Activated CD4-positive, alpha-beta T cell treated with anti-CD3 and anti-CD28 coated beads, Interleukin-2, amount 50 U/mL, for 24 hours (primary cell): ENCODE measurements at places on chromosomes 12 and 14.

DNA sequence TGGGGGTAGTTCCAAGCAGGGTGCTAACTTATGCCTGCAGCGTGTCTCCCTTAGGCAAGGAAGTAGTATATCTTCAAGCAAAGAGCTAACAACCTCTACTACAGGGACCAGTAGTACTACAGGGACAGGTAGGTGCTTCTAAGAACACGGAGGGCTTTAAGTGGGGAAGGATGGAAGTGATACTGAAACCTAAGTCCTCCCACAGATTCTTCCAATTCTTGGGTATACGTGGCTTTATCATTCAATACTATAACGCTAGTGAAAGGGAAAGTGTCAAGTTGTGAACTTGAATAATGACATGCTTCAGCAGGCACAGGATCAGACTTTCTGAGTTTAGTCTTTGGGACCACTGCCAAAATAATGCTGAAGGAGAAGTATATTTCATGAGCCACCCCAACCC is 241.7 kb downstream of the CEP128 start:
- no peak for DNase-seq

DNA sequence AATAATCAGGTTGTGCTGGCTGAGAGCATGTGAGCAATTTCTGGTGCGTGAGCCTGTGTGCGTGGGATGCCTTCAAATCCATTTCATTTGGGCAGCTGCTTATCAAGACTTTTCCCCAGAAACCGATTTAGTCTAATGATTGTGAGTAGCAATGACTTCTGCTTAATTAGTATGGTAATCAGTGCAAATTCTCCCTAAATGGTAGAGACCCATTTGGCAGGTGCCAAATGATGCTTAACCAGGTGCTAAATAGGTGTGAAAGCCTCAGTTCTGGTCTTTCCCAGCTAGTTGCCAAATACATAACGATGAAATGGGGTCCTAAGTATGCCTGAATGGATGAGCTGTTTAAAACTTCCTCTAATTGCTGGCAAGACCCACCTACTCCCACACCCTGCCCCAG is 248.4 kb upstream of the CCDC196 start:
- DNase-seq = no peak

DNA sequence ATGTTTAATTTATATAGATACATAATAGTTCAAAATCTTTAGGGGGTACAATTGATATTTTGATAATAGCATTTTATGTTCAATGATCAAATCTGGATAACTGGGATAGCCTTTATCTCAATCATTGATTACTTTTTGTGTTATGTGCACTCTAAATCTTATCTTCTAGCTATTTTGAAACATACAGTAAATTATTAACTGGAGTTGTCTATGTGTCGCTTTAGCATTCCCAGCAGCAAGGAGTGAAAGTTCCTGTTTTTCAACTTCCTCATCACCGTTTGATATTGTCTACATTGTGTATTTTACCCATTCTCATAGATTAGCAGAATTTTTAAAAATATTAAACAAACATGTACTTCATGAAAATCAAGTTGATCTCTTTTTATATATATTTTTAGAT is 1207.4 kb downstream of the TMEM121 start:
- DNase-seq = no peak

- DNase-seq = no peak
Measured at GRCh38 chr12:95258803-95259202, 41.2 kb downstream of the VEZT start.

DNA sequence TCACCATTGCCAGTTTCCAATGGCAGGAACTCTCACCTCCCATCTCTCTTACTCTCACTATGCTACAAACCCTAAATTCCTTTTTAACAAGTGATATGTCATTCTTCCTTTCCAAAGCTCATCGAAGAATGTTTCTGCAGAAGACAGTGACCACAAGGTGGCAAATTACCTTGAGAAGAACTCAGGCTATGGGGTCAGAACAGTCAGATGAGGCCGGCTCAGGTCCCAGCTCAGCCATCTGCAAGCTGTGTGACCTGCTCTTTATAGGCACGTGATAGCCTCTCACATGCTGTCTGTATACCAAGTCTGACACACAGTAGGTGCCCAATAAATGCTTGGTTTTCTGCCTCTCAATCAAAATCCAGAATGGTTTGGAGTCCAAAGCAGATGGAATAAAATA is 80.7 kb downstream of the FOXN3 start:
- no peak for DNase-seq

- no peak for DNase-seq
Measured at GRCh38 chr14:61705017-61705416, 9.7 kb downstream of the HIF1A start.

GRCh38 chr12:65494537-65494936 is 216.1 kb downstream of the MSRB3 start:
- no peak for DNase-seq

GRCh38 chr12:10557766-10558165 is 52.1 kb downstream of the EIF2S3B start:
- DNase-seq = no peak

DNA sequence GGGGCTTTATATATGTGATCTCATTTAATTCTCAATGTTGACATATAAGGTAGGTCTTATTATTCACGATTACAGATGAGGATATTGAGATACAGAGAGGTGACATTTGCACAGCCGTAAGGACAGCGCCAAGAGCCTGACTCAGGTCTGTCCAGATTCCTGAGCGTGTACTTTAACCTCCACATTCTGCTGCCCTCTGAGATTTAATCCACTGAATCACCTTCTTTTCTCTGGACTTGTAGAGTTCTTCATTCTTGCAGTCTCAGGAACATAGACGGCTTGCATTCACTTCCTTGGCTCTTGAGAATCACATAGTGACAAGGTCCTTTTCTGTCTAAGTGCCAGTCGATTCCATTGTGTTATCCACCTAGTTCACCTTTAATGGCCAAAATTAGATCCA is 141.0 kb upstream of the ARHGAP5 start:
- no peak for DNase-seq

DNA sequence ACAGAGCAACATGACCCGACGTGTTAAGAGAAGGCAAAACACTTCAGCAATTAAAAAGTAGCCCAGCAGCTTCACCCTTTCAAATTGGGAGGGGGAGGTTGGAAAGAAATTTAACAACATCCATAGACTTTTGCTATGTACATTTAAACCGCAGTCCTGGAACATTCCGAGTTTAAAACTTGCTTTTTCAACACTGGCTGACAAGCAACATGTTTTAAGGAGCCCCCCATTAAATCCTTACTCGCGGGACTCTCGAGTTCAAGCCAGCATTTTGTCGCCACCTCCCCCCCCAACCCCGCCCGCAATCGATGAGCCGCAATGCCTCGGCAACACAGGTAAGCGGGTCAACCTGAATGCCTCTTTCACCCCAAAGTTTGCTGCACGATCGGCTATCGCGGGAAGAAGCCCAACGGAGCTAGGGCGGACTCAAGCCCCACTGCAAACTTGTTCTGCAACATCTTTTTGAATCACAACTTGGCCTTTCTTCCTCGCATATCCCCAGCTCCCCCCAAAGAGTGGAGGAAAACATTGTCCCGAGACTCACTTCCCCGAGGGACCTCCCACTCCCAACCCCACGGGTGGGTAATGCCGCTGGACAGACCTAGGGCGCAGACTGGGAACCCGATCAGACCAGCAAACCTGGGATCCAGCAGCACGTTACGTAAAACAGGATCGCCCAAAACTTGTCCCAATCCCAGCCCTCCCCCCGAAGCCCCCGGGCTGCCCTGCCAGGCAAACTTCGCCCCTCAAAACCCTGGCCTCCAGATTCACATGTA is 777 bp downstream of the ZFP36L1 start:
- DNase-seq = no peak

DNA sequence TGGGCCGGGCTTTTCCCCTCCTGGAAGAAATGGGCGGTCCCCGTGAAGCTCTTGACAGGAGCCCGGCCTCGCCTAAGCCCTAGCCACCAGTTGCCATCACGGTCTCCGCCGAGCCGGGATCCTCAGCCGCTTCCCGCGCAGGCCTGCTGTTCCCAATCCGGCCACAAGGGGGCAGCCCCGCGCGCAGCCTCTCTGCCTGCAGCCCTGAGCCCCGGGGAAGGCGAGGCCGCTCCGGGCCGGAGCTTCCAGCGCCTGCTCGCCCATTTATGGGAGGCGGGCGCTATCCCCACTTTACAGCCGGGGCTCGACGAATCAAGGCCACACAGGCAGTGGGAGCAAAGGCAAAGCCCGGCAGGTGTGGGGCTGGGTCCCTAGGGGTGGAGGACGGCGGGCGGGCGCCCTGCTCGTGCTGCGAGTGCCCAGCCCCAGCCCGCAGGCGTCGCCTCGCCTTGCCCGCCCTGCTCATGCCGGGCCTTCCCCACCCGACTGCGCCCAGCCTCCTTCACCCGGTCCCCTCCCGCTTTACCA is 61.5 kb downstream of the LGMN start:
- DNase-seq = no peak

GRCh38 chr14:37550511-37550910 is 44.5 kb downstream of the FOXA1 start:
- DNase-seq = no peak

DNA sequence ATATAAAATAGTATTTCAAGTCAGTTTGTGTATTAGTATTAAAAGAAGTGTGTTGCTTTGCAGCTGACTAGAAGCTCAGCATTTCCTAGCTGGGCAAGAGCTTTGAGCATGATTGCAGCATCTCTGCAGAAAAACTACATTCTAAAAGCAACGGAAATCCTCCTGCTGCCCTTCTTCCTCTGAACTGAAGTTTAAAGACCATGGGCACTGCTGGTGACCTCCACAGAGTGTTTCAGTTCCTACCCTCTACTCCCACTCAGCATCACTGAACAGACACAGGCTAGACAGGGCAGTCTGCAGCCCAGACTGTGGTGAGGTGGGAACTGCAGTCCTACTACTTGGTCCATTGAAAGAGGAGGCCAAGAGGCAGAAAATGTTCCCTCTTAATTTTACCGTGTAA is 59.0 kb downstream of the FAR2 start:
- no peak for DNase-seq

DNA sequence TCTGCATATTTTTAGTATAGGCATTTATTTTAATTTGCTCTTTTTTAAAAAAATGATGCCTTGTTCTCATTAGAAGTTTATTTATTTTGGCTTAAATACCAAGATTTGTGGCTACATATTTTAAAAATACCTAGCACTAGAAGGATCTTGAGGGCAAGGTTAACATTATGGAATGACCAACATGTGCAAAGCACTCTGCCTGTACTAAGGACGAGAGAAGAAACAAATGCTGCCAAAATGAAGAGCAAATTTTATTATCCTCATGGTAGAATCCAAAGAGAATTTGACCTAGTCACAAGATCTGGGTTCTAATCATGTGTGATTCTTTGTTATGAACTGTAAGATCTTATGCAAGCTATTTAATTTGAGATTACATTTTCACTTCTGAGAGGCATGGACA is 2.8 kb downstream of the CAND1 start:
- DNase-seq = no peak

DNA sequence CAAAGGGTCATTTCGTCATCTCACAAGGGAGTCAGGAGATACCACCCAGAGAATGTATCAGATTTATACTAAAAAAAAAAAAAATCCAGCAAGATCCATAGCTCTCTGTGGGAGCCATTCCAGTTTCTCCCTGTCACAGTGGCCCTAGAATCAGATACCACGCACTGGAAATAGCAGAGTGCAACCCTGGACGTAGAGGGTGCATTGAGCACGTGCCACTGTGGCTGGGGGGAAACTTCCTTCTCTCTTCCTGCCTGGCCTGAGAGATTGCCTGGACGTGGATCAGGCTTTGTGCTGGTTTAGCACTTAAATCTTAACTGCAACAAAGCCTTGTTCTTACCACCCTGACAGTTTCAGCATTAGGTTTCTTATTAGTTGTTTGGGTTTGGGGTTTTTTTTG is 124.3 kb downstream of the FBXL14 start:
- no peak for DNase-seq

DNA sequence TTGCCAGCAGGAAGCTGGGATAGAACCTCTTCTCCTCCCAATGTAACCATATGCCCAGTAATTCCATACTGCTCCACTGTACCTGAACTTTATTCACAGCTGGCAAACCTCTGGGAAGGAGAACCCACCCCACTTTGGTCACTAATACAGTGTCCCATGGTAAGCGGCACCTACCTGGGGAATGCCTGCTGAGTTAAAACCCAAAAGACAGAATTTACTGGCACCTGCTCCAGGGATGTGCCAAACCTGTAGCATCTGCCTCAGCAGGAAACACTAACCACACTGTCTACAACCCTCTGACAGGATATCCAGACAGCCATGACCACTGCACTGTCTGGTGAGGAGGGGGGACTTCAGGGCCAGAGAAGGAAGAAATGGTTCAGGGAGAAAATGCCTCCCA is 26.6 kb downstream of the DDX24 start:
- DNase-seq = no peak

- no peak for DNase-seq
Measured at GRCh38 chr14:22320362-22320750, 268.7 kb downstream of the DAD1 start.

- DNase-seq = no peak
Measured at GRCh38 chr14:23935158-23935557, 18.4 kb upstream of the DHRS4 start.

DNA sequence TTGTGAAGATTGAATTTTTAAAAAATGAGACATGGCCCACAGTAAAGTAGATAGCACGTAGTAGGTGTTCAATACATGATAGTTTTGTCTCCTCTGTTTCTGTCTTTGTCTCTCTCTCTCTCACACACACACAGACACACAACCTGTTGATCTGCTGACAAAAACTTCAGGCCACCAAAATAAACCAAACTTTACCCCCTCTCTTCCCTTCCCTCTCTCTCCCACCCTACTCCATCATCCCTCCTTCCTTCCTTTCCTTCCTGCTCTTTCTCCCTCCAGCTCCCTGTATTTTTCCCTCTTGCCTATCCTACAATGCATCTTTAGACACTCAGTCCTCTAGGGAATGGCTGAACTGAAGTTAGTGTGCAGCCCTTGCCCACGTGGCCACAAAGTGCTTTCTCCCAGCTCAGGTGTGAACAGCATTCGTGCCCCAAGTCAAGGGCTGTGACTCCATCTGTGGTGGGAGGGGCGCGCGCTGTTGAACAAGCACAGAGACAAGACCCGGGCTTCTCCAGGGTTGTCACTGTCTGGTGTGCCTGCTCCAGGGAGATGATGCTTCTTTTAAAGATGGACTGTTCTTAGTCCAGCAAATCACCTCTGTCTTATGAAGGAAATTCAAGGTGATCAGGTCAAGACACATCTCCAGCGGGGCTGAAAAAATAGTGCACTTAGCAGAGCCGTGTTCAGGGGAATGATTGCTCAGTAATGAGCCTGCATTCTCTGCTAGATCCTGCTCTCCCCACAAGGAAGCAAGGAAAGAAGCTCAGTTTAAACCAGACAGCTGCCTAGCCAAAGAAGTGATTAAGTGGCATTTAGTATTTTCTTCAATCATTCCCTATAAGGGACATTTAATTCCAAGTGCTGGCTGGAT is 75.3 kb downstream of the WSCD2 start:
- no peak for DNase-seq

- DNase-seq = no peak
Measured at GRCh38 chr14:53126731-53127130, 26.4 kb downstream of the DDHD1 start.

- DNase-seq = no peak
Measured at GRCh38 chr12:72535212-72535990, 263.2 kb downstream of the TRHDE start.

- DNase-seq = no peak
Measured at GRCh38 chr12:28040246-28040645, 67.7 kb upstream of the PTHLH start.

- no peak for DNase-seq
Measured at GRCh38 chr12:46456356-46457334, 84.1 kb upstream of the SLC38A2 start.
